Central memory CD4-positive, alpha-beta T cell (primary cell): ENCODE measurements at places on chromosomes 7 and 10.

DNA sequence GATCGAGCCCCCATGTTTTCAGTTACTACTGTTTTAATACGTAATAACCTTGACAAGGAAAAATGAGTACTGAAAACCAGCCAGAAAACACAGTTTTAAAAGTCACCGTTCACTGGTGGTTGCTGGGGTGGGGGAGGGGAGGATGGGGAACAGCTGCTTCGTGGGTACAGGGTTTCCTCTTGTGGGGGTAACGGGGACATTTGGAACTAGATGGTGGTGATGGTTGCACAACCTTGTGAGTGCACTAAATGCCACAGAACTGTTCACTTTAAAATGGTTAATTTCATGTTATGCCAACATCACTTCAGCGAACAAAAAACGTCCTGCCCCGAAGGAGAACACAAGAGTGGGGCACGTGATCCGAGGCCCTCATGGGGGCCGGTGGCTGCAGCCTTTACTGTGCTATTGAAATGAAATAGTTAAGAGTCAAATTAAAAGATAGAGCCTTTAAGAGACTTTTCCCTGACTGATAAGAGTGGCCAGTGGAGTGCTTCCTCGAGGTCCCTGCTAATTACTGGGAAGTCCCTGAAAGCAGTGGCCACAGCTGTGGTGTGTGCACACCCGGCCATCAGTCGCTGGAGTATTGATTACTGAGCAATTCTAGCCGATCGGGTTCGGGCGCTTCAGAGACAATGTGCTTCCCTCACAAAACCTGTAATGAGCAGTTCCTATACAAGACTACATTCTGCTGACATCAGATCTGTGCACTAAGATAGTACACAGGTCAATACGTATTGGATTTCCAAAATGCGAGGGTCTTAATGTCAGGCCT is 80.3 kb downstream of the EBF3 start:
- DNase-seq: no peak

- DNase-seq: no peak
Observed at GRCh38 chr10:71316786-71317160, 2.3 kb upstream of the SLC29A3 start.

DNA sequence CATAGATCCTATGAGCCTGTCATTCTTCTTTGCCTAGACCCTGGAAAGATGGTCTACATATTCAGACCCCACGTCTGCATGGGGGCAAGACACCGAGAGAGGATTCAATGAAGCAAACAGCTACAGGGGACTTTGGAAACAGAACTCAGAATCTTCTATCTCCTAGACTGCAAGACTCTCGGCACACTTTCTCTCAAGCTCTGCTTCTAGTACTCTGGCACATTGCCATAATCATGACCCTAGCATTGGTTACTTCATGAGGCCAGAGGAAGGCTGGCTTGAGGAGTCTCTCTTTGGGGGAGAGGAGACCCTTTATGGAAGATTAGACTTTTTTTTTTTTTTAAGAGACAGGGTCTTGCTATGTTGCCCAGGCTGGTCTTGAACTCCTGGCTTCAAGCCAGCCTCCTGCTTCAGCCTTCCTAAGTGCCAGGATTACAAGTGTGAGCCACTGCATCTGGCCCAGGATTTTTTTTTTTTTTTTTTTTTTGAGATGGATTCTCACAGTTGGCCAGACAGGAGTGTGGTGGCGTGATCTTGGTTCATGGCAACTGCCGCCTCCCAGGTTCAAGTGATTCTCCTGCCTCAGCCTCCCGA is 20.7 kb downstream of the CCDC3 start:
- no peak for DNase-seq

DNA sequence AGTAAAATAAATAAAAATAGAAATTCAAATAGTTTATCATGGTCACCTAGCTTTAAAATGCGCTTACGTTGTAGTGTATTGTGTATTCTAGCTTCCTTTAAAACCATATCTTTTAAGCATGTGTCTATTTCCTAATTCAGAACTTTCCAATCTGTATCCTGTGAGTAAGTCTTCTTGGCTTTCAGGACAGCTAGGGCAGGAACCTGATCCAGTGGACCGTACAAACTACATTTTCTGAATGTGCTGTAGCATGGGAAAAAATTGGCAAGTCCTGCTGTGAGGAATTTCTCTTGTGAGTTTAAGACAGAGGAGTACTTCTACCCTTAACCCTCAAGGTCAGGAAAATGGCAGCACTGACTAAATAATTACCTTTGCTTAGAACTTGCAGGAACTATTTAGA is 12.1 kb downstream of the OPN1SW start:
- no peak for DNase-seq

DNA sequence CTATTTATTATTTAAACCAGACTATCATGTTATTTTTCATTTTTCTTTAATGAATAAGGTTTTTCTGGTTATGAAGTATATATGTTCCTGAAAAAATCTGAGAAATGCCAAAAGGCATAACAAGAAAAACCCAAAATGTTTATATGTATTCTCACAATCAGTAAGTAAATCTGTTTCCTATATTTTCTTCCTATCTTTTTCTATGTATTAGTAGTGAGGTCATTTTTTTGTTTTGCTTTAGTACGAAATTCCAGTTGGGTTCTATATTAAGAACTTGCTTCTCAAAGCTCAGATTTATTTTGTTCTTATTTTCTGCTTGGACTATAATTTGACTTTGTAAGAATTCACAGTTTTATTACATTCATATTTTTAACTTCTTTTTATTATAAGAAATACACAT is 287.5 kb upstream of the NFE2L3 start:
- DNase-seq: no peak
